ENCODE measurements at places on chromosomes 5 and 9.

- DNase-seq, result no peak
Measured at GRCh38 chr9:73370053-73370452, 218.4 kb downstream of the ANXA1 start.

DNA sequence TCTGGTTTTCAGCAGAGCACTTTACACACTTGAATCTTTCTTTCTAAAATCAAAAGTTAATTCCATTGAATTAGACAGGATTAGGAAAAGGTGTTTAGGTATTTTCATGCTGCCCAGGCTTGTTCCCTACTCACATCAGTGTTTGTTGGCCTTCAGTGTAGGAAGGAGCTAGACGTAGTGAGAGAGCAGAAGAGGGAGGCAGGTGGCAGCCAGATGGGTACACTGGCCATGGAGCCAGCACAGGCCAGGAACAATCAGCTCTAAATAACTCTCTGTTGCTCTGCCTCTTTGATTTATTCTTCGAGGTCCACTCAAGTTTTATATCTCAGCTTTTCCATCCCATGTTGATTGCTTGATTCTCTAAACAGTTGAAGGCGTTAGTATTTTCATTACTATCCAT is 529.6 kb downstream of the PSAT1 start:
- no peak for DNase-seq

GRCh38 chr9:112224401-112225289 is 49.5 kb upstream of the SUSD1 start:
- DNase-seq, result no peak

DNA sequence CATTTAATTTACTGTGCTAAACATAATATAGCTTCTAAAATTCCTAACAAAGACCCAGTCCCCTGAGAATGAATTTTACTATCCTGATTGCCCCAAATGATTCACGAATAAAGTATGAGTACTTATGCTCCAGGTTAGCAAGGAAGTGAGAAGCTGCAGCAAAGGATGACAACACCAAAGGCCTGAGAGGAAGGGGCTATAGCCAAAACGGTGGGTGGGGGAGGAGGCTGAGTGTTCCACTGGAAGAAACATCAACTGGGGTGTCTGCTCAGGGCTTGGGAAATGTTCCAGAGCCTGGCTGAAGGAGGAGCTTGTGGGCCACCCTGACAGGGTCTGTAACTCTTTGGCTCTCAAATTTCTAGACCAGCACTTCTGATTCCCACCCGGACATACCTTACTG is 157.3 kb downstream of the ADAMTS12 start:
- no peak for DNase-seq

- no peak for DNase-seq
Measured at GRCh38 chr5:6356578-6357164, 21.7 kb downstream of the MED10 start.

- DNase-seq, result no peak
Measured at GRCh38 chr5:67238191-67238590, 41.6 kb upstream of the CD180 start.

DNA sequence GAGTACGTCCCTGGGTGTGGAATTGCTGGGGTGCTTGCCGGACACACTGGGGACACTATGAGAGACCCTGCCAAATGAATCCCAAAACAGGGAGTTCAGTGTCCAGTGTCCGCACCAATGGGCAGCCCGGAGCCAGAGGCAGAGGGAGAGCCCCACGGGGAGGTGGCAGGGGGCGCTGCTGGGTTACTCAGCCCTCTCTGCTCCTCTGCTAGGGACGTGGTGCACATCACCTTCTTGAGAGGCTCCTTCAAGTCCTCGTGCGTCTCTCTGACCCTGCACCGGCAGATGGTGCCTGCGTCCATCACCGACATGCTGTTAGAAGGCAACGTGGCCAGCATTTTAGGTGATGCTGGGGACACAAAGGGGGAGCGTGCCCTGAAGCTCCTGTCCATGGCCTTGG is 20.8 kb downstream of the STKLD1 start:
- DNase-seq, result no peak

GRCh38 chr5:14869668-14870164 is 1.9 kb downstream of the ANKH start:
- DNase-seq, result peak; percentile 24

- DNase-seq, result no peak
Measured at GRCh38 chr9:326667-327066, 112.0 kb downstream of the DOCK8 start.

- DNase-seq, result no peak
Measured at GRCh38 chr5:26610577-26610976, 427.8 kb downstream of the CDH9 start.

DNA sequence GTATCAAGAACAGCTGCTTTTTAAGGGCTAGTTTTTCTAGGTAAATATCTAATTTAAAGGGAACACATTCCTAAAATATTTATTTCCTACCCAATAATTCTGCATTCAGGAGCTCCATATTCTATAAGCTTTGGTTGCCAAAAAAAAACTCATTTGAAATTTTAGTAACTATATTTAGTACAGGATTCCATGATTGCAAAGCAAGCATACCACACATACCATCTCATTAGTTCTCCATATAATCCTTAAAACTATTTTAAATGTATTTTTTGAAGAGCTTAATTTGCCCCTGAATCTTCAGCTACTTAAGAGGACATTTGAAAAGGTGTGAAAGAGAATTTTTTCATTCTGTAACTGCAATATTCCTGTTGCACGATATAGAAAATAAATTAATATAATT is 877.0 kb downstream of the NR2F1-AS1 start:
- DNase-seq, result no peak

DNA sequence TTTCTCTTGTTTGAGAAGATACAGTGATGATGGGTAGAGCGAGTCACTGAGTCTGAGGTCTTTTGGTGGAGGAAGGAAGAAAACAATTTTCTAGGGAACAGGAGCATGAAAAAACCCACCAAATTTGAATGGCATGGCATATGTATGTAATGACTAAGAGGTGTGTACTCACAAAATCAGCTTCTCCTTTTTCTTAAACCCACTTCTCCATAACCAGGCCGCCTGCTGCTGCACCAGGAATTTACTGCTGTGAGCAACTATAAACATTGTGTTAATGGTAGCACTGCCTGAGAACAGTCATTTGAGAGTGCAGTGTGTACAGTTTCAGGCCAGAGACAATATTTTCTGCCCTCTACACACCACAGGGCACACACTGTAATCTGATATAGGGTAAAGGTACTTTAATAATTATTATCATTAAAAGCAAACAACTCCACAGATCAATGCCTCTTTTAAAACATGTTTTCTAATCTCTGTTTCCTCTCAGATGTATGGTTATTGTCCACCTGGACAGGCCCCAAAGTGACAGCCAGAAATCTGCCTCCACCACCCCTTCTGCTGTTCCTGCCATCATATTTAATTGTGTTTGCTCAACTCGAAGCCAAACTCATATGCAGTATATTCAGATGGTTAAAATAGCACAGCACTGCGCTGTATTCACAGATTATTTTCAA is 241.6 kb downstream of the KIAA0825 start:
- no peak for DNase-seq

DNA sequence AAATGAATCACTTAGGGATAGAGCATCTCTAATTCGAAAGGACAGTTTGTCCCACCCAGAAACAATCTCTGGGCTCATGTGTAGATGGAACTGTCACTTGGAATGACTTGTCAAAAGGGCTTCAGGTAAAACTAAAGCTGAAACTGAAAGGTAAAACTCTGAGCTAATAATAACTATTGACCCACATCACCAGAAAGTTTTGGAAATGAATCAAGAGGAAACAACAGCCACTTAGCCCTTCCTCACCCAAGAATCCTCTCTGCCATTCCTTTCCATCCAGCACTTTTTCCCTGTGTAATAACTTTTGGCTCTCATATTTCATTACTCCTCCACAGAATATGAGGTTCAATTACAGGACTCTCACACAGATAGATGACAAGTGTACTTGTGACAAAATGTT is 14.0 kb upstream of the GLRX start:
- no peak for DNase-seq

- DNase-seq, result no peak
Measured at GRCh38 chr9:95413793-95414192, 96.3 kb upstream of the FANCC start.

DNA sequence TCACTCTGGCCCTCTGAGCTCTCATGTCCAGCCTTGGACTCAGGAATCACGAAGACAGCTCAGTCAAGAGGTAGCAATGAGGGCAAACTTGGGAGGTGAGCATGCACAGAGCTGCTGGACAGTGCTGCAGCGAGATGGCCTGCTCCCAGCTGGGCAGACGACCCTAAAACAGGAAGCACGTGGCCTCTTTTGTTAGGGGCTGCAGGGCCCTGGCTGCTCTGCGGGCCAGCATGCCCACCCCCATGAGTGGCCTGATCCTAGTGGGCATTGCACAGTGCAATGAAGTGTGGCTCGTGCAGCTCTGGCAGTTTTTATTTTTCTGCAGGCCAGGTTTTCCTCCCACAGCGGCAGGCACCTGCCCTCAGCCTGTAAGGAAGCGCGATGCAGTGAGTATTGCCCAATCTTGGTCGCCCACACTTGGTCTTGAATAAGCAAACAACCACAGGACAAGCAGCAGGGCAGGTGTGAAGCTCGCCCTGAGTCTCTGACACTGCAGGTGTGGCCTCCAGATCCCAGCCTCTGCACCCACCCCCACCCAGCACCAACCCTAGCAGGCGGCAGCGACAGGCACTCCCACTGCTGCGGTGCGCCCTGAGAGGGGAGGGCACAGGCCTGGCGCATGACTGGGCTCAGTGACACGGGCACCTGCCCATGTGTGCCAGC is 60.8 kb downstream of the SEMA4D start:
- no peak for DNase-seq

DNA sequence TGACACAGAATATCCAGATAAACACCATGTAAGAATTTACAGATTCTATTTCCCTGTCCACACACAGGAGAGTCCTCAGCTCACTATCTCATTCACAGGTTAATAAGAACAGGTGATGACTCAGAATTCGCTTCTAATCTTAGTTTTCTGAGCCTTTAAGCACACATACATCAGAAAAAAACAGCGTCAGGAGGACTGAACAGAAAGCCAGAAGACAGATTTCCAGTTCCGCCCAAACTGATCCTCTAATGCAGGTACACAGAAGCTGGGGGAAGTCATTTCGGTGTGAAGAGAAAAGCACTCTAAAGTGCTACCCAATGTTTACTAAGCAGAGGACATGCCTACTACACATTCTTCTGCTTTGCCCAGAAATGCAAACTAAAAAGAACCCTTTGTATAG is 1.6 kb downstream of the CEMIP2 start:
- DNase-seq, result no peak

- no peak for DNase-seq
Measured at GRCh38 chr5:2674456-2674855, 77.0 kb downstream of the IRX2 start.

GRCh38 chr5:57717555-57717954 is 234.9 kb upstream of the ACTBL2 start:
- no peak for DNase-seq

GRCh38 chr9:95574866-95575553 is 58.2 kb upstream of the PTCH1 start:
- DNase-seq, result no peak

Measured in activated T-helper 9 cell treated with anti-CD3 and anti-CD28 coated beads, Interleukin-2, amount 50 U/mL, for 16 hours (primary cell).